NCI-H510A (cell line): ENCODE measurements at places on chromosomes 13 and 19.

DNA sequence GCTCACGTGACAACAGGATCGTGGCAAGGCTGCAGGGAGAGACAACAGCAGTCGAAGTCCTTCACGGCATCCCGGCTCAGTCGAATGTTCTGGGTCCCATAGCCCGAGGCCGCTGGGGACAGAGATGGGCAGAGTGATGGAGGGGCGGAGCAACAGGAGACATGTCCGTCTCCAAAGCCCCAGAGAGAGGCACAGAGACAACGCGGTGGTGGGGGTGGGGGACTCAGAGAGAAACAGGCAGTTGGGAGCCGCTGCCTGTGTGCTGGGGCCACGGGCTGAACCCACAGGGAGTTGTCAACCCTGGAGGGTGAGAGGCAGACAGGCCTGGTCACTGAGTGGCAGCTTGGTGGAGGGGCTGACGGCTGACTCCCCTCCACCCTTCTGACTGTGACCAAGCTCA is 20.4 kb downstream of the NOSIP start:
- no peak for DNase-seq

DNA sequence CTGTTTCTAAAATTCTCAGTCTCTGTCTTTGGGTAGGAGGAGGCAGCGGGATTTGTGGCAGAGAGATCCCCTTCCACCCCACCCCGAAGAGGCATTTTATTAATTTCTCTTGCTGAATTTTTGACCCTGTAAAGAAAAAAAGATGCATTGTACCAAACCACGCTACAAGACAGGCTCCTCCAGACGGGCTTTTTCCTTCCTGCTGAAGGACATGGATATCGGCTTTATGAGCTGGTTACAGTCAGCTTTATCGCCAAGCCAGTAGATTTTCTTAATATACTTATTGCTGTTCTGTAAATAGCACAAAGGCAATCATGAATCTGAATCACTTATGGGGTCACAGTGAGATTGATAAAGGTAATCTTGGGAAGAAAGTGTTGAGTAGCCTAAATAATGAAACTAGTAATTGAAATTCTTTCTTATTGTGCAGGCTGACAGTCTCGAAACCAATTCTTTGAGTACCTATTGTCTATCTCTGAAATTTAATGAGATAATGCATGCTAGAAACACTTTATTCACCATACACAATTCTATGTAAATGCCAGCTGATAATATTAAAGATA is 24.5 kb downstream of the MBNL2 start:
- DNase-seq = no peak

DNA sequence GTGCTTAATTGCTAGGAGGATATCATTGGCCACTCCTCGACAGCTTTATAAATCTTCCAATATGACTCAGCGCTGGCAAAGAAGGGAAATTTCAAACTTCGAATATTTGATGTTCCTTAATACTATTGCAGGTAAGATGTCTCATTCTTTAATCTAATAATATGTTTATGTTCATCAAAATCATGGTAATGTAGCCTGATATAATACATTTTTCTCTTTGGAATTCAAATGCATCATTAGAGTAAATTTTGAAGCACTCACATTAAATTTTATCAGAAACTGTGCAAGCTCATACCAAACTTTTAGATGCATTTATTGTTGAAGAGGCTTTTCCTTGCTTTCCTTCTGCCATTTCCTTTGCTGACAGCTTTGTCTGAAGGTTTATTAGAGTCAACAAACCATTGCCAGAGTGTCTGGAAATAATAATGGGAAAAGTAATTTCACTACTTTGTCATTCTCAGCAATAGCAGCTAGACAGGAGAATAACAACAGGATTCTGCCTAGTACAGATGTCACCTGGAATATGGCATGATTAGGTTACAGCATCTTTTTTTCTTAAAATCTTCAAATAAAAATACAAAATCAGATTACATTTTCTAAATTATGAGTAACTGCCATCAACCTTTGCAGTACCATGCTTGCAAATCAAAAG is 78.6 kb upstream of the MAB21L1 start:
- DNase-seq = no peak

GRCh38 chr13:111204438-111205177 is 89.5 kb downstream of the ARHGEF7 start:
- no peak for DNase-seq

DNA sequence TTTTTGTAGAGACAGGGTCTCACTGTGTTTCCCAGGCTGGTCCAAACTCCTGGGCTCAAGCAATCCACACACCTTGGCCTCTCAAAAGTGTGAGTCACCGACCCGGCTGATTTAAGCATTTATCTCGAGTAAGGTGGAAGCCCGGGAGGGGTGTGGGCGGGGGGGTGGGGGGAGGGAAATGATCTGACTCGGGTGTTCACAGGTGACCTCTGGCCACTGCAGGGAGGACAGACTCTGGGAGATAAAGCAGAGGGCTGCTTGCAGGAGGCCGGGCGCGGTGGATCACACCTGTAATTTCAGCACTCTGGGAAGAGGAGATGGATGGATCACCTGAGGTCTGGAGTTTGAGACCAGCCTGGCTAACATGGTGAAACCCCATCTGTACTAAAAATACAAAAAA is 7.9 kb downstream of the DENND1C start:
- DNase-seq = no peak

DNA sequence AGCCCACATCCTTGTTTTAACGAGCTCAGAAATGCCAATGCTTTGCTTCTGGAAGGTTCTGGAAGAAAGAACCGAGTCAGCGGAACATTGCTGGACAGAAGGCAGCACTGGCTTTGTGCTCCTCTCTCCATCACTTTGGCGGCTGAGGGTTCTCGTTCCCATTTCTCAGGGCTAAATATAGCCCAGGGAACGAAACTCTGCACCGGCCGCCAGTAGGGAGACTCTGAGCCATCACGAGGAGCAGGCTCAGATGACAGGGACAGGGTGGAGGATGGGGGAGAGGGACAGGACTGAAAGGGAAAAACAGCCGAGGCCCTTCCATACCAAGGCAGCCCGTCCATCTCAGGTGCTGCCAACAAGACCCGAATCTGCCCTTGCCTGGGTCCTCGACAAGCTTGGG is 166.4 kb downstream of the CACNA1A start:
- no peak for DNase-seq

GRCh38 chr19:1354970-1355567 is 28.6 kb upstream of the NDUFS7 start:
- no peak for DNase-seq

- DNase-seq = no peak
Measured at GRCh38 chr13:104594806-104595205, 1528.6 kb upstream of the SLC10A2 start.

DNA sequence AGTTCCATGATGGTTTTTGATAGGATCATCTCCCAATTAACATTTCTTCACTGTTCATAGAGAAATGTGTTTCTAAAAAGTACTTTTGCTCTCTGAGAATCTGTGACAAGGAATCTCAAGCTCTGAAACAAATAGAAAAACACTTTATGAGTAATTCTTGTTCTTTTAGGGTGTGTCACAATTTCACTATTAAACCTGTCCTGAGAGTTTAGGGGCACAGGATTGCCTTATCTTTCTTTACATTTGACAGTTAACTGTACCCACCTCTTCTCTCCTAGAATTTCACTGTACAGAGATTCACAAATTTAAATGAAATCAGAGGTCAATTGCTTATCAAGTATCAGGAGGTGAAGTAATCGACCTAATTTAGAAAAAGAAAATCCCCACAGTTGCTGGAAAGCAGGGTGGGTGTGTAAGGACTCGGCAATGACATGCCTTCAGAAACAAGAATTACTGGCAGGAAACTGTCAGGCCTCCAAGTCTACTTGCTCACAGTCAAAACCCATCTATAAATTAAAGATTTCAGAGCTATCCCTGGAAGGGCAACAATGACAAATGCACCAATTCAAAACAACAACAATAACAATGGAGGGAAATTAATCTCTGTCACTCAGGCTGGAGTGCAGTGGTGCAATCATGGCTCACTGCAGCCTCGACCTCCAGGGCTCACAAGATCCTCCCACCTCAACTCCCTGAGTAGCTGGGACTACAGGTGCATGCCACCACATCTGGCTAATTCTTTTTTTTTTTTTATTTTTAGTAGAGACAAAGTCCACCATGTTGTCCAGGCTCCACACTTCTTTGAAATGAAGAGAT is 250.2 kb downstream of the ABCC4 start:
- DNase-seq = no peak

DNA sequence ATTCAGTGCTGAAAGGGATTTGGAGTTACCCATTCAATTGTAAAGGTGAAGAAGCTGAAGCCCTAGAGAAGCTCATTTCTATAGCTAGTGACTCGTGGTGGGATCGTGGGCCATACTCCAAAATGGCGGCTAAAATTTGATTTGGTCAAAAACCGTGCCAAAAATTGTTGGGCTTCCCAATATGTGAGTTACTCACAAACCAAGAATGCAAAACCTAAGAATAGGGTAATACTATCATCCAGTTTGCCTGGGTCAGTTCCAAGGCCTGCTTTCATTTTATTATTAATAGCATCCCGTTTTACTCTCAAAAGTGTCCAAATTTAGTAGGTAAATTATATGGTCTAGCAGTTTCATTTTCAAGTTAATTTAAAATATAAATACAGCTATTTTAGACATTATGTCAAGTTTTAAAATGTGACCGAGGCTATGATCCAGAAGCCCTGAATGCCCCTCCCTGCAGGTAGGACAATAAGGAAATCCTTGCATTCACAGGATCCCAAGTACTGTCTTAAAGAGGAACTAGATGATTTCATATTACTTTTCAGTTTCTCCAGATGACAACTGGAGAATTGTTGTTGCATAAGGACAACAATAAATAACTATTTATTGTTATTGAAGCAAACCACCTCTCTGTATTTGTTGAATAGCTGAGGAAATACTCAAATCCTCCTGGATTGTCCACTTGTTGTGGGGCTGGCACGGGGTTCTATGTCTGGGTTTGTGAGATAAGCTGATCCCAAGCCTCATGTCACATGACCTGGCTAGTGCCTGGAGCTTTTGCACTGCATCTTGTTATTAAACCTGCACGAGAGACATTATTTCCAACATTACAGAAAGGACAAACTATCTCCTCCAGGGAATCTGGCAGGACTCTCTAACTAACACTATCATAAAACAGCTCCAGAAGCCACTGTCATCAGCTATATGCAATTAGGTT is 11.6 kb upstream of the RAP2A start:
- no peak for DNase-seq

GRCh38 chr13:113656831-113657671 is 947 bp downstream of the ATP4B start:
- no peak for DNase-seq

DNA sequence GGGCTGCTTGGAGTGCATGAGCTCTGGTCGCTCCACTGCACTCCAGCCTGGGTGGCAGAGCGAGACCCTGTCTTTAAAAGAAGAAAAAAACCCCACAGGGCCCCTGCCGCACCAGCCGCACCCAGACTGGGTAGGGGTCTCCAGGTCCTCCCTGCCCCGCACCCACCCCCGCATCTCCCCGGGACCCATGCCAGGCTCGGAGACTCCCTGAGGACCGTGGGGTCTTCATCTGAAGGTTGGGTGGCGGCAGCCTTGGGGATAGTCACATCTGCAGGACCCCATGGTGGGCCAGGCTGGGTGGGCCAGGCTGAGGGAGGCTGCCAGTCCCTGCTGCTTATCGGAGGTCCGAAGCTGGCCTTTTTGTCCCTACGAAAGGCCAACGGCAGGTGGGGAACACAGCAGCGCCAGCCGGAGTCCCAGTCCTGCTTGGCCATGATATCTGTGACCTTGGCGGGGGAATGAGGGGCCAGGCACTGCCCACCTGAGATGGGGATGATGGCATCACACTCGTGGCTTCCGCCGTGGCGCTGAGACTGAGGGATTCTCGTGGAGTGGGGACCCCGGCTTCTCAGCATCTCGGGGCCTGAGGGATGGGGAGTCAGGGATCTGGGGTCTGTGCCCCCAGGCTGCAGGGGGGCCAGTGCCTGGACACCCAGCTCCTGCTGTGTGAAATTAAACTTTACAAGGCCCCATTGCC is 11.1 kb downstream of the EFNA2 start:
- no peak for DNase-seq

DNA sequence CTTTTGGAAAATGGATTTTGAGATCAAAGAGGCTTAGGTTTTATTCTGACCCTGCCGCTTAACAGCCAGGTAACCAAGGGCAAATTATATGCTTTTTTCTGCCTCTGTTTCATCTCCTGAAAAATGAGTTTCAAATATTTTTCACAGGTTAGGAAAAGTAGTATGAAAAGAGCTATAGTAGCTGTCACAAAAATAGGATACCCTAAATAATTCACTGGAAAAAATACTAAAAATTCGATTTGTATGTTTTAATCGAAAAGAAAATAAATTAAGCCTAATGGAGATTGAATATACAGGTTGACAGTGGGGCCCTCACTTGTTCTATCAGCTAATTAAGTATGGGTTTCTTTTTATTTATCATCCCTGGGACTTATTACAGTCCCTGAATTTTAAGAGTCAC is 58.3 kb downstream of the RNF6 start:
- no peak for DNase-seq

GRCh38 chr19:18322318-18322758 is 538 bp downstream of the LSM4 start:
- DNase-seq = peak; percentile 29

DNA sequence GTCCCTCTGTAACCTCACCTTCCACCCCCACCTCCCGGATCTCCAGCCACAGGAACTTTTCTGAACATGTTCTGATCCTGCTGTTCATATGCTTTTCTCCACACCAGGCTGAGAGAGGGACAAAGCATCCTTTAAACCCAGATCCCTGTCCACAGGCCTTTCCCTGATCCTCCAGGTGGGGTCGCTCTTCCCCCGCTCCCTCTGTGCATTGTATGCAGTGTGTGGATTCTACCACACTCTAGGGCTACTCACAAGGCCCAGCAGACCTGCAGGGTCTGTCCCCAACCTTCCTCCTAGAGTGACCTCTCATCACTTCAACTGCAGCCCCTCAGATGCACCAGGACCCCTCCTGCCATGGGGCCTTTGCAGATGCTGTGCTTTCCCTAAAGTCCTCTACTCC is 1200.6 kb downstream of the UQCRFS1 start:
- DNase-seq = no peak

DNA sequence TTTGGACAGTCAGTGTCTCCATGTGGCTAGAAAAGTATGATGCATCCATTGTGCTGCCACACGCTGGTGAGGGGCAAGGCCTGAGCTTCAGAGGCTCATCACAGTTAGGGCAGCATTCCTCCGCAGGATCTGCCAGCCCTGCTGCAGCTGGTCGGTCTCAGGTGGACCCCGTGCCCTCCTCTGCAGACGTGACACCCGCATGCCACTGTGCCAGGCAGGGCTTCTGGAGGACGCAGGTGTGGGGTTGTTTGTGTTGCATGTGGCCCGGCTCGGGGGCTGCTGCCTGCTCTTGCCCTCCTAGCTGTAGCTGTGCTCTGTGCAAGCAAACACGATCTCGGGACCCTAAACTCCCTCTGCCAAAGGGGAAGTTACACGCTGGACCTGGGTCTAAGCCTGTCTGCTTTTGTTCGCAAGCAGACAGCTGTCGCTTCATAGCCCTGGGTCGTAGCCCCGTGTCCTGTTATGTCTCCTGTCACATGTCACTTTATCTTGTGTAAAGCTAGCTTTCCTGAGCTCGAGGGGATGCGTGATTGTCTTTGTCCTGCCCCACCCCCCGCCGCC is 45.3 kb downstream of the SLC7A9 start:
- no peak for DNase-seq

DNA sequence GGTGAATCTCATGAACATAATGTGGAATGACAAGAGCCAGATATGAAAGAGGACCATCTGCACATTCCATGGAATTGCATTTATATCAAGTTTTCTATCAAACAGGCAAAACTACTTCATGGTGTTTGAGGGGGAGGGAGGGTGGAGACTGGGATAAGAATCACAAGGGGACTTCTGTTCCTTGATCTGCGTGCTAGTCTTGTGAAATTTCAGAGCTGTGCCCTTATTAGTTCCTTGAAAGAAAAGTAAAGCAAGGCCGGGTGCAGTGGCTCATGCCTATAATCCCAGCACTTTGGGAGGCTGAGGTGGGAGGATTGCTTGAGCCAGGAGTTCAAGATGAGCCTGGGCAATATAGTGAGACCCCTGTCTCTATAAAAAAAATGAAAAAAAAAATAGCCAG is 30.2 kb upstream of the CEBPG start:
- DNase-seq = no peak
